Pons (tissue), 1 donor: ENCODE measurements at places on chromosomes 12 and 14.

DNA sequence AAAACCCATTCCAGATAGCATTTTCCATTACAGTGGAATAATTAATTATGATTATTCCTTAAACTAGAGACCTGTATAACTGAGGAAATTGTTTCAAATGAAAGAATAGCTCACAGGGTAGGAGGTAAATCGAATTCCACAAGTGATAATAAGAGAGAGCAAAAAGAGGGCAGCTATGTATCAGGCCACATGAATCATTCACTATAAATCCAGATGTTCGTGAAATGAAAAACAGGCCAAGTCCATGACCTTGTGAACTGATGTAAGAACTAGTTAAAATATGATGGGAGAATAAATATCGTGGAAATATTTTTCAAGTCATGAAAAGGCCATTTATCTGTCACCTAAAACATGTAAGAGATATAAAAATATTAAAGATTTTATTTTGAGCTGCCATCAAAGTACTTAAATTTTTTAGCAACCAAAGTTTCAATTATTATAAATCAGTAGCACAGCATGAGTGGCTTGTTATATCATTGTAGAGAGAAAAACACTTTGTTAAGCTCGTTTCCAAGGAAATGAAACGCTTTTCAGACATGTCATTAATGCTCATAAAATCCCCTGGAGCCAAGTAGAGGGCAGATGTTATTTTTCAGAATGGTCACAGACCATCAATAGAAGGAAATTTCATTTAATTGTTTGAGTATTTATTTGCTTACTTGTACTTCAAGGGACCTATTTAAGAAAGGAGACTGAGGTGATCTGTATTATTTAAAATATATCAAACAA lies 120.6 kb upstream of the CDKN3 start:
- DNase-seq: no peak

DNA sequence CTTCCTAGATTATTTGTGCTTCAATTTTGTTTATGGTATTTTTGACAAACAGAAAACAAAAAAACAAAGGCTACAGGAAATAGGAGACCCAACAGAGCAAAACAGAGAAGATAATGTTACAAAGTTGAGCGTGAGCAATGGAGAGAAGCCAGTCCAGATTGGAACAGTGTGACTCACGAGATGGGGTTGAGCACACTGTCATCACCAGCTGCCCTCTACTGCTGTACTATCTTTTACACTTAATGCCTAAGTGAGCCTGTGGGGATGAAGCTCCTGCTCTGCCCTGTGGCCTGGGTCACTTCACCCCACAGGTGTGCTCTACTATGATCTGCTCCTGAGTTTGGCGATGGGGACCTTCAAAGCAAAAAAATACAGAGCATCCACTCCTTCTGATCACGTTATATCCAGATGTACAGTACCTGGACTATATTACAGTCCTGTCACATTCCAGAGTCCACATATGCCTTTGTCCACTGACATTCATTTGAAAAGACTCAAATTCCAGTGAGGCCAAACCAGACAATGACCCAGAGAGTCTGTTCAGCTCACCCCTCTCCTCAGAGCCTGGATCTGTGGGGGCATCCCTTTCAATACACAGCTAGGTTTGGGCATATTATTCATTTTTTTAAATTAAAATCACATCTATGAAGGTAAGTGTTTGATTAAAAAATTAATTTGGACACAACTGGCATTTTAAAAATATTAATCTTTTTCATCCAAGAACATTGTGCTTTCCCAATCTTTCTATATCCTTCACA lies 4.4 kb downstream of the IPO8 start:
- DNase-seq: no peak

DNA sequence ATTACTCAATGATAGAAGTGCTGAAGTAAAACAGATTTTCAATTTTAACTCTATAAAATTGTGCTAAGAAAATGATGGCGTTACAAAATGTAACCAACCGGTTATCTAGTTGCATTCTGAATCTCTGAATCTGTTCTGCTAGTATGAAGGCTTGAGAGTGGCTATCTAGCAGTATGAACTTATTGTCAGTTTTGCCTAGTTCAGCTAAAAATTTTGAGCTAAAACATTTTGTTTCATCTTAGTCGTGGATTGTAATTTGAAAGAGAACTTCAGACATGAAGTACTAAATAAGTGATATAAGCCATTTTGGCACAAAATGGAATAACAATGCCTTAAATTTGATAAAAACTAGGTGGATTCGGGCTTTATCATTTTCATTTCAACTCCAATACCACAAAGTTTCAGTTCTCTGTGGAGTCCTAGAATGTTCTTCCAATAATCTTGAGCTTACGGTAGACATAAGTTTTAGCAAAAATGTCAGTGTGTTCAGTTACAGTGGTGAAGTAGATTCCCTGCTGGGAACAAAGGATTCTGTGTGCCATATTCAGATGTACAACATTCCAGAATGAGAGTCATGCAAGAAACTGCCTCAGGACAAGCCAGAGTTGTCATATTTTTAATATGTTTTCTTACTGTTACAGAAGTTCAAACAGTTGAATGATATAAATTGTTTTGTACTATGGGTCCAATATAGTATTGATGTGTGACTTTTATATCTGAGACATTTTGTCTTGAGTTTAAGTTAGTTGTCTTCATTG lies 28.1 kb downstream of the ATP6V1D start:
- DNase-seq: peak; percentile 59

GRCh38 chr14:71907793-71908515 lies 24.3 kb upstream of the RGS6 start:
- no peak for DNase-seq

GRCh38 chr12:120614848-120615247 lies 25.6 kb upstream of the CABP1 start:
- DNase-seq: no peak
